ENCODE measurements at places on chromosomes 6 and 20.
A peak's percentile ranks its signal among the peaks of the same experiment; 100 is the strongest.

- no peak for DNase-seq
Measured at GRCh38 chr6:166308769-166309589, 787 bp upstream of the PRR18 start.

DNA sequence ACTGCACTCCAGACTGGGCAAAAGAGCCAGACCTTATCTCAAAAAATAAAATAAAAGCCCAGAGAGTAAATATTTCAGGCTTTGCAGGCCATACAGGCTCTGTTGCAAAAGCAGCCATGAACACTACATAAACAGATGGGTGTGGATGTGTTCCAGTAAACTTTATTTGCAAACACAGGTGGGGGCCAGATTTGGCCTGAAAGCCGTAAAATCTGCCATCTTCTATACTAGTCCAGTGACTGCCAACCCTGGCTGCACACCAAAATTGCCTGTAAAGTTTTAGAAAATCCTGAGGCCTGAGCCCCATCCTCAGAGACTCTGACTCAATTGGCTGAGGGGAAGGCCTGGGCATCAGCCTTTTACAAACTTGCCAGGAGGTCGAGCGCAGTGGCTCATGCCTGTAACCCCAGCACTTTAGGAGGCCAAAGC is 103.6 kb downstream of the ZMYND8 start:
- DNase-seq: no peak

- no peak for DNase-seq
Measured at GRCh38 chr6:95280686-95281273, 296.6 kb upstream of the MANEA start.

- DNase-seq: peak; percentile 83
Measured at GRCh38 chr20:57594092-57594951, 25.9 kb downstream of the ZBP1 start.

DNA sequence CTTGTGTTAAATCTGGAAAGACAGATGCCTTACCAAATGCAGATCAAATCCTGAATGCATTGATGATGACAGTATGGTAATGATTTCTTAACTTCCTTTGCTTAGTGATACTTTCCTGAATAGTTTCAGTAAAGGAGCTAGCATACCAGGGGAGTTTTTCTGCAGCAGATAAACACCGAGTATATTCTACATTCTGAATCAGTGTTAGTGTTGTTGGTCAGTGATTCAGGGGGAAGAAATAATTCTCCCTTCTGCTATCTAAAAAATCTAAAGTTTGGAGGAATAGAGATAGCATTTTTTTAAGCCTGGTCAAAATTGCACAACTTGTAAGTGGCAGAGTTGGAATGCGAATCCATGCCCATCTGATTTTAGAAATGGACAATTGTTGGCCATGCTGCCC is 512.2 kb upstream of the MARCKS start:
- DNase-seq: no peak

- DNase-seq: no peak
Measured at GRCh38 chr20:58712151-58712791, 19.7 kb downstream of the NPEPL1 start.

GRCh38 chr20:53448875-53449274 is 144.8 kb downstream of the ZNF217 start:
- DNase-seq: no peak

GRCh38 chr6:46993846-46994245 is 48.3 kb downstream of the ADGRF1 start:
- DNase-seq: no peak

GRCh38 chr20:41131594-41132387 is 5.6 kb upstream of the PLCG1 start:
- no peak for DNase-seq

- DNase-seq: no peak
Measured at GRCh38 chr6:44203955-44204354, 12.8 kb upstream of the MYMX start.

DNA sequence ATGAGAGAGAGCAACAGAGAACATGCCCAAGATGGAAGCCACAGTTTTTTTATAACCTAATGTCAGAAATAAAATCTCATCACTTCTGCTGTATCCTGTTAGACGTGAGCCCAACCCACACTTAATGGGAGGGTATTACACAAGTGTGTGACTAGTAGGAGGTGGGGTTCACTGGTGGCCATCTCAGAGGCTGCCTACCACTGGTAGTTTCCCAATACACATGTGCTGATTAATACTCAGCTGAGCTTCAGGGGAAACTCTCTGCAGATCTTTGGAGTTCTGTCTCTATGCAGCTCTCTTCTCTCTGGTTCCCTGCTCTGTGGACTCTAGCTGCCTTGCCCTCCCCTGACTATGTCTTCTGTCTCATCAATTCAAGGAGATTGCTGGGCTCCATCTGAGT is 35.7 kb downstream of the CNBD2 start:
- DNase-seq: no peak

DNA sequence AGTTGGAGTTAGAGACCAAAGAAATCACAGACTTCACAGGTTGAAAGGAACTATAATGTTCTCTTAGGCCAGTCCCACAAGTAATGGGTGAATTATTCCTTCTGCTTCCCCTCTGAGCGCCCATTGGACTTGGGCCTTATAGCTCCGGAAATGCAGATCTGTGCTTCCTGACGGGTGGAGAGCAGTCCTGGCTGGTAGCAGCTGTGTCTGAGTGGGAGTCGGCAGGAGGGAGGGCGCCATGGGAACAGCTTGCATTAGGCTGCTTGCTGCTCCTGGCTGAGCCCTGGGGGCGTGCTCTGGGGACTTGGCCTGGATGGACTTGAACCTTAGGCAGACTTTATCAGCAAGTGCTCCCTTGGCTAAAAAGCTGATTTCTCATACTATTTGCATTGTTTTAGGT is 18.4 kb upstream of the NUP153 start:
- no peak for DNase-seq

DNA sequence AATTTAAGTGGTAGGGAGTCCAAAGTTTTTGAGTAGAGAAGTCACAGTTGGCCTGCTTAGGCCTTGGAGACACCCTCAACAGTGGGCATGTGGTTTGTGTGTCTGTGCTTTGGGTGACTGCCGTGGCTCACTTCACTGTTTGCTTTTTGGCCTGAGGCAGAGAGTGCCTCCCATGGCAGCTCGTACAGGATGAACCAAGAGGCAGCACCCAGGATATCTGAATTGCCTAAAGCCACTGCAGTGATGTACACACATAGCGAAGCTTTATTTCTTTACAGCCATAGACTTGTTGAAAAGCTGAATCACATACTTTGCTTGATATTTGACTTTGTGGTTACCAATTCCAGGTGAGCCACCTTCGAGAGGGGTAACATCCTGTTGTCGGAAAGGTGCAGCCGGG is 21.6 kb downstream of the RREB1 start:
- DNase-seq: no peak

- no peak for DNase-seq
Measured at GRCh38 chr6:143198312-143198711, 137.6 kb downstream of the AIG1 start.

DNA sequence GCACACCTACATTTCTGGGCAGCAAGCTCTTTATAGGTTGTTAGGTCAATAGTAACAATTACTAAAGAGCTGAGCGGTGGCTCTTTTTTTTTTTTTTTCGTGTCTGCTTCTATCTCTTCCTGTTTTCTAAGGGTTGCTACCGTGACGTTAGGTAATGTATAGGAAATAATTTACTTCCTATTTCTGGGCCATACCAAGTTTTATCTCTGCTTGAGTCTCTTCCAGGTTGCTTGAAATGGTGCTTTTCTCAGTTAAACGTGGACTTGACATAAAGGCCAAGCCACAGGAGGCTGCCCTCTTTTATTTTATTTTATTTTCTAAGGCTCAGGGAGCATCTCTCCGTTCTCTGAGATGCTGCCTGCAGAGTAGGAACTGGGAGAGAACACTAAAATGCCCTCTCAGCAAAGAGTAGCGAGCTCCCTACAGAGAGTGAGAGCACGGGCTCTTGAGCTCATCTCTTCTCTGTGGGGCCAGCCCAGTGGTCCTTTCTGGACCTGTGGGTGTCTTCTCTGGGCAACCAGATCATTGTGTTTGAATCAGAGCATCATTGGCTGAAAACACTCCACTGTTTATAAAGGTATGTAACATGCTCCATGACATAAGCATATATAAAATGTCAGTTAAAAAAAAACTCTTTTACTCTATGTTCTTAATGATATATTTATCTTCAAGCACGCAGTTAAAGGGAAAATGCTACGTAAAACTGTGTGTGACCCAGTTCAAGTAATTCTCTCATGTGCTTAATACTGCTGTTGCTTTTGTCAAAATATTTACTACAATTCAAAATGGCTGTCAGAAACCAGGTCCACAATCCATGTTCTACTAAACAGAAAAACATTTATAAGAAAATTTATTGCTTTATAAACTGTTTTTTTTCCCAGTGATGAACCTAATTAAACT is at the start of gene ZNF831:
Gene ZNF831, plus strand, starts transcription at position 191 of the 900 bp plus-strand sequence. CDS start 27,199 bp downstream, outside the sequence.
- DNase-seq: no peak

DNA sequence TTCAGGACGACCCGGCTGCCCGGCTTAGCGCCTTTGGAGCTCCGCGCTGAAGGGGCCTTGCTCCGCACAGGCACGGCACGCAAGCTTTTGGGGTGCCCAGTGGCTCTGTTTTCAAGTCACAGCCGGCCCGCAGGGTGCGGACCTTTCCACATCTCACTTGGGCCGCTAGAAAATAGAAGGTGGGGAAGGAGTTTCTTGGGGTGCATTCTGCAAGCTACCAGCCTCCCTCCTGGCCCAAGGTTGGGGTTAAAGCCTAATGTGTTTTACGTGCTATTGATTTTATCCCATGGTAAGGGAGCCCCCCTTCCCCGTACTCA is 561 bp downstream of the KAT14 start:
- DNase-seq: no peak

DNA sequence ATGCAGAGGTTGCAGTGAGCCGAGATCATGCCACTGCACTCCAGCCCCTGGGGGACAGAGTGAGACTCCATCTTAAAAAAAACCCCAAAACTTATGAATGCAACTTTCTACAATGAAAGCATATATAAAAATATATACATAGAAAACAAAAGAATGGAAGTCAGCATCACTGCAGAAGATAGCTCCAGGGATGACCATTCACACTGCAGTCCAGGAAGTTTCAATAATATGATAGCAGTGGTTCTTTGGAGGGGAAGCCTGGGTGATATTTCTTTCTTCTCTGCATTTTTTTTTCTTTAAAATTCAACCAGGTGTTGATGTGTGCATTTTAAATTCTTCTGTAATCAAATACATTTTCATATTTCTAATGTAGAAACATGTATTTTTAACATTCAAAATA is 12.3 kb downstream of the HLA-G start:
- no peak for DNase-seq

GRCh38 chr6:106977246-106977645 is 2.7 kb upstream of the CD24 start:
- no peak for DNase-seq

- no peak for DNase-seq
Measured at GRCh38 chr6:90485635-90486277, 101.1 kb downstream of the MAP3K7 start.

DNA sequence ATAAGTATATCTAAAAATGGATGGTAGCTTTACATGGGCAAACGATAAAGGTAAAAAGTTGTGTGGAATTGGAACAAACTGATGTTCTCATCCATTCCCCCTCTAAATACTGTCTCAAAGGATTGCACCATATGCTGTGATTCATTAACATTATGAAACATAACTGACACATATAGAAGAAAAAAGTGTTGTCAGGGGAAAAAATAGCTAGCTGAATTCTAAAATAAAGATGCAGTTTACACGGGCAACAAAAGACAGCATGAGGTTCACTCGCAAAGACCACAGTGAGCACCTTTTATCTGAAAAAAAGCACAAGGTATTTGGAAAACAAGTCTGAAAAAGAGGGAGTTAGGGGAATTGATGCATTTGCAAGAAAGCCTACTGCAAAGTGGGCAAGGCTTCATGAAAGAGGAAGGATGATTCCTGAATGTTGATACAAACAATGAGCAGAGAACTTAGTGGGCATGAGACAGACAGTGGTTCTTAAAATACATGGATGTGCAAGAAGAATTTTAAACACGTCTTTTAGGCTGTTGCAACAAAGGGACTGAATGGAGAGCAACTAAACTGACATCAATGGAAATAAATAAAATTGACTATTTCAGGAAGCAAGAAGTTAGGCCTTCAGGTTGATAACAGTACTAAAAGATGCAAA is 280.9 kb downstream of the KIF16B start:
- no peak for DNase-seq

GRCh38 chr6:57180596-57180995 is 8.5 kb downstream of the BAG2 start:
- DNase-seq: no peak

DNA sequence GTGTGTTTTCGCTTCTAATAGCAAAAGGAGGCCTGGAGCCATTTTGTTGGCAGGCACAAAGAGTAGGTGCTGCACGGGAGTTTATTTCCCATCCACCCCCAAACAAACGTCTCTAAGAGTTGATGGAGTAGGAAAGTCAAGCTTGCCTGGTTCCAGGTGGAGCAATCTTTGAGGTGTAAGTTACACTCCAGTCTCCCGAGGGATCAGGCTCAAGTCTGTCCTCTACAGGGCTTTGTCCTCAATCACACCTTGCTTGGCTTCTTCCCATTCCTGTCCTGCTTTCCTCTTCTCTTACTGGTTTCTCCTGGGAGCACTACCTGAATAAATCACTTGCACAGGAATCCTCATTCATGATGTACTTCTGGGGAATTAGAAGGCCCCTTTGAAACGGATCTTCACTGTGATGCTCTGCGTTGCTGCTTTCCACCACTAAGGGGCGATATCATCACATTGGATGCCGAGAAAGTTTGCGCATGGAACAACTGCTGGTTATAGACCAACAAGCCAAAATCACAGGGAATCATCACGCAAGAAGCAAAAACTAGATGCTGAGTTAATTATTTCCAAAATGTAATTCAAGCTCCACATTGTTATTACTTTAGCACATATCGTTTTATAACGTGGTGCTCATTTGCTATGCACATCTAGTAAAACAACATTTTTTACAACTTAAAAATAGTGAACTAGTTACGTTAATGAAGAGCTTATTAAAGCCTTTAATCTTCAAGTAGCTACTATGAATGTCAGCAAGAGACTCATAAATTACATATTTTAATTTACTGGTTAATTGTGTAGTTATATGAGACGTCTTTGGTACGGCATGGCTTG is 156.8 kb downstream of the DNAH8 start:
- DNase-seq: peak; percentile 51

DNA sequence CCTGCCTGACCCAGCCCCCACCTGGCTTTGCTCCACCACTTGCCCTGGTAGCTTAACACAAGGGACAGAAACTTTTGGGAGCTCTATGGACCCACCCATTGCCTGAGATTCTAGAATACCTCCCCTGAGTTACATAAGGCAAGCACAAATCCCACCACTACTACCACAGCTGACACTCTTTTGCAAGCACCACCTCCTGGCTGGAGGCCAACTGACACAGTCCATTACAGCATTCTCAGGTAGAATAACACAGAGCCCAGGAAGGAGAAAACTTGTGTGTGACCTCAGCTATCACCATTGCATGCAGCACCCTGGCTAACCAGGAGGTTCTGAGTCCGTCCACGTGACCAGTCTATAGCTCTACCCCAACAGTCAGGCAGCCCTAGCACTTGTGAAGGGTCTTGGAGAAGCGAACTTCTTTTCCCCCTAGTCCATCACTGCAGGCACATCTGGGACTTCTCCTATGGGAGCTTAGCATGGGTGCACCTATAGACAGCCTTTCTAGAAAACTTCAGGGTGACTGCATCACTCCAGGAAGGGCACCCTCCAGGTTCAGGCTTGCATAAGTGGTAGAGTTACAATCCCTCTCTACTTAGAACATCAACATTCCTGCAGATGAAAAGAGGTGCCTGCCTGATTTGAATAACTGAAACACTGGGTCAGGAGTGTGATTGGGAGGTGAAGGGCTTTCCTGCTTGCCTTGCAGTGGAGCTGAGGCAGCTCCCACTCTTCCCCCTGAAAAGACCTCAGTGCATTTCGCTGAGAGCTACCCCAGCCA is 30.1 kb downstream of the CITED2 start:
- DNase-seq: no peak

- no peak for DNase-seq
Measured at GRCh38 chr20:57107208-57107607, 159.2 kb downstream of the BMP7 start.
